ENCODE measurements at places on chromosomes 4 and X.

- no peak overlapping the region for H3K4me3 ChIP-seq
- DNase-seq = no peak
Measured at GRCh38 chrX:70669120-70669519, 224.5 kb downstream of the DLG3 start.

DNA sequence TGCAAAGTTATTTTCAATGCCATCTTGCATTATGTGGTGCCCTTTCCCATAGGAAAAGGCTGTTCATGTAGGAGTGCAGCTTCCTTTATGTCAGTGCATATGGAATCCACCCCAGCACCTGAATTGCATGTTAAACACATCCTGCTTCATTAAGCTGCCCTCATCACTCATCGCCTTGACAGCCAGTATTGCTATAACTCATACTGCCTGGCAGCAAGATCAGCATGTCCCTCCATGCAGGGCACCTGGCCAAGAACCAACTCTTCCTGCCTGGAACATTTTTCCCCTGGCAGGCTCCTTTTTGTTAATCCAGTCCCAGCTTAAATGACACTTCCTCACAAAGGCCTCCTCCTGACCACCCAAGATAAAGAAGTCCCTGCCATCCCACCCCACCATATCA, 23.5 kb upstream of the CA5B start:
- no peak overlapping the region for H3K4me3 ChIP-seq
- no peak for DNase-seq
- H3K27me3 ChIP-seq = no peaks in the 10 kb centered on the region
- no peak overlapping the region for H3K27ac ChIP-seq

GRCh38 chr4:16192057-16192456, 34.2 kb downstream of the TAPT1 start:
- H3K4me1 ChIP-seq = peaks cover 8% of the 10 kb centered on the region
- H3K27me3 ChIP-seq = no peaks in the 10 kb centered on the region
- DNase-seq = no peak
- no peak overlapping the region for H3K27ac ChIP-seq

DNA sequence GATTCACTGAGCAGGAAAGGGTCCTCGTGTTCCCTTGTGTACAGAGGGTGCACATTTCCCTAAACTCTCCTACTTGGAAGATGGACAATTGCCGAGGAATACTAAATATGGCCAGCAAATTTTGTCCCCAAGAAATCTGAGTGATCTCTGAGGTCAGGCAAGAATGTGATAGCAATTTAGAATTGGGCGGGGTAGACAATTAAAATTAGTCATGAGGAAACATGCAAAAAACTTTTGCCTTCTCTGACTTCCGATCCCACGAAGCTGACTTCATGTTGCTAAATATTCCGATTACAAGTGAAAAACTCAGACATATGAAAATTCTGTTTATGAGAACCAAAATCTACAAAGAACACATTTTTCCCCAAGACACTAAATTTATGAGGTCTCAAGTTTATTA, 453.9 kb upstream of the ZFP42 start:
- H3K36me3 ChIP-seq = no peaks in the 10 kb centered on the region
- no peak overlapping the region for H3K4me3 ChIP-seq
- H3K27ac ChIP-seq = no peak overlapping the region
- no peaks in the 10 kb centered on the region for H3K4me1 ChIP-seq

DNA sequence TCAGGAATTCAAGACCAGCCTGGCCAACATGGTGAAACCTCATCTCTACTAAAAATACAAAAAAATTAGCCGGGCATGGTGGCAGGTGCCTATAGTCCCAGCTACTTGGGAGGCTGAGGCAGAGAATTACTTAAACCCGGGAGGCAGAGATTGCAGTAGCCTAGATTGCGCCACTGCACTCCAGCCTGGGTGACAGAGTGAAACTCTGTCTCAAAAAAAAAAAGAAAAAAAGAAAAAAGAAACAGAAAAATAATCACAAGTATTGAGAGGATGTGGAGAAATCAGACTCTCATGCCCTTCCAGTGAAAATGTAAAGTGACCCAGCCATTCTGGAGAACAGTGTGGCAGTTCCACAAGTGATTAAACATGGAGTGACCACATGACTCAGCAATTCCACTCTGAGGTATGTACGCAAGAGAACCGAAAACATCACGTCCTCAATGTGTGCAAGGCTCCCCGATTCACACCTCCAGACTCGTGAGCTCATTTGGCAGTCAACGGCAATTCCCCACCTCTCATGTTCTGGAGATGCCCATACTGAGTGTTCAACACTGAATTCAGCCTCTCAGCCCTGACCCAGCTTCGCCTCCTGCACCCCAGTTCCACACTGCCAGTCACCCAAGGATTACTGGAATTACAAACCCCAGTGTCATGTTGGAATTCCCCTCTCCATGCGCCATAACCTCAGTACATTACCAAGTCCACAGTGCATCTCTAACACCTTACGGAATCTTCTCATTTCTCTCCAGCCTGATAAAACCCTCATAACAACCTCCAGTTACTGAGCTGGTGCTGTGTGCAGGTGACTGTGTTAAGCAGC, 21.1 kb downstream of the ACOX3 start:
- H3K27ac ChIP-seq = peak overlapping the region; percentile 2
- H3K36me3 ChIP-seq = peaks cover 11% of the 10 kb centered on the region
- peaks cover 10% of the 10 kb centered on the region for H3K4me1 ChIP-seq
- no peak overlapping the region for H3K4me3 ChIP-seq
- no peak for DNase-seq

- no peaks in the 10 kb centered on the region for H3K4me1 ChIP-seq
- no peak overlapping the region for H3K27ac ChIP-seq
- no peaks in the 10 kb centered on the region for H3K27me3 ChIP-seq
- DNase-seq = no peak
Measured at GRCh38 chrX:15017491-15017890, 144.3 kb downstream of the MOSPD2 start.

All from memory B cell (primary cell).